ENCODE measurements at places on chromosomes 3 and 15.

DNA sequence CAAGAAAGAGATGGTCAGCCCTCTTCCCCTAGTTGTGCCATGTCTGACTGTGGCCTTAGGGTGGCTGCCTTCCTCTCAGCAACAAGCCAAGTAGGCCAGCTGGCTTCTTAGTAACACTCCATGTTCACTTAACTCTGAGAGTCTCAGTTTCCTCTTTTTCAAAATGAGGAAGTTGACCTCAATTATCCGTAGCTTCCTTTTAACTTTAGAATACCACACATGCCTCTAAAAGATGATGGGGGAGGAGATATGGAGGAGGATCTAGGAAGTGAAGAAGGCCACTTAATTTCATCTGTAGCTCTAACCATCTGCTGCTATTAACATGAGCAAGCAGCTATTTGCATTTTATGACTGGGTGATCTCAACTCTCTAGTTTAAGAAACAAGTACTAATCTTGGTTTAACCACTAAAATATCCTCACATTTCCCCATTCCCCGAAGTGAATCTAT, 32.9 kb downstream of the CD200R1L start:
- no peak for DNase-seq

DNA sequence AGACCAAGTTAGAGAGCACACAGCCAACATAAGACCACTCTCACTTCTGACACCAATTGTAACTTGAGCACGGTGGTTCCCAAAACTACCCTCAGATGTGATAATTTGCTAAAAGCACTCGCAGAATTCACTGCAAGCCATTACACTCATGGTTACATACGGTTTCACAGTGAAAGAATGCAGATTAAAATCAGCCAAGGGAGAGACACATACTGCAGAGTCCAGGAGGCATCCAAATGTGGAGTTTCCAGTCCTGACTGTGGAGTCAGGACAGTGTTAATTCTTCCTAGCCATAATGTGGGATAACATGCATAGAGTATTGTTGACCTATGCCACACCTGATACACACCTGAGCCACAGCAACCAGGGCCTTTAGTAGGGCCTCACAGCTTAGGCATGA, 956.4 kb downstream of the NTRK3 start:
- DNase-seq: no peak

- no peak for DNase-seq
Measured at GRCh38 chr3:151283387-151283786, 5.0 kb upstream of the P2RY14 start.

- DNase-seq: no peak
Measured at GRCh38 chr3:195999896-196000295, 82.0 kb downstream of the TFRC start.

DNA sequence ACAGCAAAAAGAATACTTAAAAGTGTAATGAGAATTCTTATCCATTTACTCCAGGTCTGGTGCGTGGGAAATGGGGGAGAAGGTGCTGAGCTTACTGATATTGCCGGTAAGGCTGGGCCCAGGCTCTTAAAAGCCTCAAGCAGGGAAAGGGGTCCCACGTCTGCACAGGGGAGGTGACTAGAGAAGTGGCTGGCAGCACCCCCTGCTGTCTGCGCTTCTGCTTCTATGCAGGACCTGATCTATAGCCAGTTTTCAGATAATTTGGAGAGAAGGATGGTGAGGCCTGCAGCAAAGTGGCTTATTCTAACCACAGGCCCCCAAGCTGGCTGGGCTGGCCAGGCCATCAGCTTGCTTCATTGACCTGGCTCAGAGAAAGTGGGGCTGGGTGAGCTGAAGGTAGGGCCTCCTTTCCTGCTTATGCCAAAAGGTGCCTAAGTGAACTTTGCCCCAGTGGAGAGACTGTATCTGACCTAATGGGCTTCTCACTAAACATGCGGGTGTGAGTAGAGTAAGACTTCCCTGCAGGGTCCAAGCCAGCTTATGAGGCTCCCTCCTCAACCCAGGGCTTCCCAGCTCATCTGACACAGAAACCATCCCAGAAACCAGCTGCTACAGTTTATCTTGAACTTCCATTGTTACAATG, 30.9 kb upstream of the ATP1B3 start:
- DNase-seq: no peak

GRCh38 chr3:42292009-42292408, 26.0 kb upstream of the CCK start:
- no peak for DNase-seq

DNA sequence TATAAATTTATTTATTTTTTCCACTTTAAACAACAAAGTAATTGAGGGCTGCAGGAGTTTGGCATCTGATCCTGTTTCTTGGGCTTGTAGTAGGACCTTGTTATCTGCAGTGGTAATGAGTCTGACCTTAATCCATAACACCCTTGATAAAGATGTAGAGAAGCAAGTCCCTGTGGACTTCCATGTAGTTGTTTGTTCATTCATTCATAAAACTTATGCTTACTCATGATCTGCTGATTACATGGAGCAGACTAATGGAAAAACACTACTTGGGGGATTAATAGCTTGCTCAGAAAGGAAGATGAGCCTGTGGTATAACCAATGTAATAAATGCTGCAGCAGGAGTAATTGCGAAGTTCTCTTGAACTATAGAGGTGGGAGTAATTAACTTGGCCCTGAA, 271.5 kb upstream of the TBL1XR1 start:
- DNase-seq: no peak

- DNase-seq: no peak
Measured at GRCh38 chr3:69143612-69144011, 21.2 kb upstream of the LMOD3 start.

- no peak for DNase-seq
Measured at GRCh38 chr3:128665362-128666021, 14.9 kb upstream of the RPN1 start.

DNA sequence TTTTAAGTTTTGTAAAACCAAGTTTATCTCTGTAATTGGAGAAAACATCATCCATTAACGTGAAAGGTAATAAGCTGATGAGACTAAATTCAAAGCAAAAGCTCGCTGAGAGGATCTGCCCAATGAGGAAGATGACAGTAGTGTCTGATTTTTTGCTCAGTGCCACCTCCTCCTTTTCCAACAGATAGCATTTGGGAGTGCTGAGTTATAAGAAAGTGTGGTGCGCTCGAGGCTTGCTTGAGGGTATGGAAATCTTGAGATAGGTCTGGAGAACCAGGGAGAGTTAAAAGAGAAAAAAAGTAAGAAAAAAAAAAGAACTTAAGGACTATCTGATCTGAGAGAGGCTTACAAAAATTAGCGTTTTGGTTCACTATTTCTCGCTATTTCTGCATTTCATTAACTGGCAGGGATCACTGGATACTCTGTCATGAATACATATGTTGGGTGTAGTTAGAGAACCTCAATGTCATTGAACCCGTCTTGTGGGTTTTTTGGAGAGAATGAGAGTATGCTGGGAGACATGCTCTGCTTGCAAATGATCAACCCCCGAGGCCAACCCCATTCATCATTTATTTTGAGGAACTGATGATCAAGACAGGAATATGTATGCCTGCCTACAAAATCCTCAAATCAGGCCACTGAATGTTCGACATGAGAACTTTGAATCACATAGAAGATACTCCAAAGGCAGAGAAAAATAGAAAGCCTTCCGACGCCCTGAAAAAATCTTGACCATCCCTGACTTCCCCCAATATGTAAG, 973 bp upstream of the USP13 start:
- DNase-seq: no peak

- DNase-seq: no peak
Measured at GRCh38 chr15:70879401-70879800, 12.8 kb downstream of the THAP10 start.

DNA sequence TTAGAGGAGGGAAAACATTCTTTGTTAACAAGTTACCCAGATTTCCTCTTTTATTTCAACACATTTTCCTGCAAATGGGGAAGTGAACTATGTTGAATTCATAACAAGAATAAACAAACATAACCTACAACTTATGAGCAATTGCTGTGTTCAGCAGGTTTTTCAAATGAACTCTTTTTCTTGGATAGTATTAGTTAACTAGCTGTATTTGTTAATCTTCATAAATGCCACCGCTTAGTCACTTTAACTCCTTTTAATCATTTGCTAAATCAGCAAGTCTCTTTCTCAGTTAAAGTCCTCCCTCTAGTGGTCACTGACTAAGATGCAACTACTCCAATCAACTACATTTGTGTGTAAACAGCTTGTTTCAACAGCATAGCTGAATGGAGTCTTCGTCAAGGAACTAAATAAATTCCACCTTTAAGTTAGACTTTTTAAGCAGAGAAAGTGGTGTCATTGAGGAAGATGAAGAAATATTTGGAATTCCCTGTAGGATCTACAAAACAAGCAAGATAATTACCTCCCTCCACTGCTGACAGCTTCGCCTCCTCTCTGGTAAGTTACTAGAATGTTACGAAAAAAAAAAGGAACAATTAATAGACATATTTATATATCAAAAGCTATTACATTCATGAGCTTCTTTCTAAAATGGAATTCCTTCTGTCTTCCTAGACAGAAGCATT, 1122.0 kb downstream of the ROBO1 start:
- no peak for DNase-seq

GRCh38 chr3:23396746-23397145, 193.6 kb downstream of the UBE2E2 start:
- no peak for DNase-seq

DNA sequence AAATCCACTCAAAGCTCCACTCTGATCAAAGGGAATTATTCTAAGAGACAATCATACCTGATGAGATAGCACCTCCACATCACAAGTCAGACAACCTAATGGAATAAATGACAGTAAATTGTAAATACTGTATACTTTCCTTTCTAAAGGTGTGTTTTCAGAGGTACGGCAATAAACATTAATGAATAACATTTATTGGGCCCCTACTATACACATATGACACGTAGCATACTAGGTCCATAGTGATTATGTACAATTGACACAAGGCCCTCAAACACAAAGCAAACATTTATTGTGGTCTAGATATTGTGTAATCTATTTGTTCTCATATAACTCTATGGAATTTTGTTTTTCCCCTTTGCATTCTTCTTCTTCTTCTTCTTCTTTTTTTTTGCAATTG, 429.8 kb downstream of the FOXP1 start:
- no peak for DNase-seq

DNA sequence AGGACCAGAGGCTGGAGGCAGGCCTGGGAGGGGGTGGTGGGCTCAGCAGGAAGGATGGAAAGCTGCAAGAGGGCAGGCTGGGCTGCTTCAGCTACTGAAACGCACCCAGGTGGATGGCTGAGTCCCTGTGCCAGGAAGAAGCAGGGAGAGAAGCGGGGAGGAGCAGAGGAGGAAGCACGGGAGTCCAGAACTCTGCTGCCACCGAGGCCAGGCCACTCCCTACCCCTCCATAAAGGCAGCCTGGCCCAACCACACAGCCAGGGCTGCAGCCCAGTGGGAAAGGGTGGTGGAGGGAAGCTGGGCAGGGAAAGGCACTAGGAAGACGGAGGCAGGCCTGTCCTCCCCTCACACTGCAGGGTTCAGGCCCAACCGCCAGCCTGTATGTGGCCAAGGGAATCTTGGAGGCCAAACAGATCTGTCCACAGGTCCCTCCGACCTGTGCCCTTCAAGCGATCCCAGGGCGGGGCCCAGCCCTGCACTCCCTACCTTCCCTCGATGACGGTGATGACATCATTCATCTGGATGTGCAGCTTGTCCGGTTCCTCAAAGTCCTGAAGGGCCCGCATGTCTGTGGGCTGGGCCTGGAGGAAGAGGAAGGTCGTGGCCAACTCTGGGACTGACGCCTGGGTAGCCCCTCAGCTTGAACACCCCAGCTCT, 30.5 kb downstream of the TNK2 start:
- DNase-seq: no peak

- no peak for DNase-seq
Measured at GRCh38 chr15:87672309-87673288, 583.9 kb downstream of the NTRK3 start.

GRCh38 chr3:31793821-31794220, 187.2 kb downstream of the OSBPL10 start:
- DNase-seq: no peak

DNA sequence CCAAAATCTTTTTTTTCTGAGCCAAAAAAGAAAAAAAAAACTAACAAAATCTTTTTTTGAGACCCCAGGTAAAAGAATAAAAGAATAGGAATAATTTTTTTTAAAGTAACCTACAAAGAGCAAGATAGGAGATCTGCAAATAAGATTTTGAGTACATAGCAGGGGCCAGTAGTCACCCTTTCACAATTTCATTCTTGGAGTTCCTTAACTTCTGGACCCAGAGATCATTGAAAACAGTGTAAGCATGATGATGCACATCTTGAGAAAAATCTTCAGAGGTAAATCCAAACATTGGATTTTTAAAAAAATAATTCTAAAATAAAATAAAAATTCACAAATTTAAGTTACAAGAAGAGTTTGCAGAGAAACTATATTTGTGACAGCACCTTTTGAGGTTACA, 18.8 kb downstream of the TFRC start:
- DNase-seq: no peak

DNA sequence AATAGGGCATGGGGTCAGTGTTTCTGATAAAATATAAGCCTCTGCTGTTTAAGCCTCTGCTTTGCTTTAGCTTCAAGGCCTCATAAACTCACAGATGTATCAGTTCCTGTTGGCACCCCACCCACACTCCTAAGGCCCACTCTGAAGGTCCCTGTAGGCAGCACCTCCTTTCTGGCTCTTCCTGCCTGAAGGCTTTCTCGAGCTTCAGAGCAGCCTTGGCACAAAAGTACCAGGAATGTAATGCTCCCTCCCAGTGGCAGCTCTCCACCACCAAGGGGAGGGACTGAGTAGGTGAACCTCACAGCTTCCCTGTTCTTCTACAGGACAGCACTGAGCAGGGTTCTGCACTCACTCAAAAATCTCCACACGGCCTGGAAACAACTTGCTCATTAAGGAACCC, 102.2 kb downstream of the ABHD5 start:
- no peak for DNase-seq

DNA sequence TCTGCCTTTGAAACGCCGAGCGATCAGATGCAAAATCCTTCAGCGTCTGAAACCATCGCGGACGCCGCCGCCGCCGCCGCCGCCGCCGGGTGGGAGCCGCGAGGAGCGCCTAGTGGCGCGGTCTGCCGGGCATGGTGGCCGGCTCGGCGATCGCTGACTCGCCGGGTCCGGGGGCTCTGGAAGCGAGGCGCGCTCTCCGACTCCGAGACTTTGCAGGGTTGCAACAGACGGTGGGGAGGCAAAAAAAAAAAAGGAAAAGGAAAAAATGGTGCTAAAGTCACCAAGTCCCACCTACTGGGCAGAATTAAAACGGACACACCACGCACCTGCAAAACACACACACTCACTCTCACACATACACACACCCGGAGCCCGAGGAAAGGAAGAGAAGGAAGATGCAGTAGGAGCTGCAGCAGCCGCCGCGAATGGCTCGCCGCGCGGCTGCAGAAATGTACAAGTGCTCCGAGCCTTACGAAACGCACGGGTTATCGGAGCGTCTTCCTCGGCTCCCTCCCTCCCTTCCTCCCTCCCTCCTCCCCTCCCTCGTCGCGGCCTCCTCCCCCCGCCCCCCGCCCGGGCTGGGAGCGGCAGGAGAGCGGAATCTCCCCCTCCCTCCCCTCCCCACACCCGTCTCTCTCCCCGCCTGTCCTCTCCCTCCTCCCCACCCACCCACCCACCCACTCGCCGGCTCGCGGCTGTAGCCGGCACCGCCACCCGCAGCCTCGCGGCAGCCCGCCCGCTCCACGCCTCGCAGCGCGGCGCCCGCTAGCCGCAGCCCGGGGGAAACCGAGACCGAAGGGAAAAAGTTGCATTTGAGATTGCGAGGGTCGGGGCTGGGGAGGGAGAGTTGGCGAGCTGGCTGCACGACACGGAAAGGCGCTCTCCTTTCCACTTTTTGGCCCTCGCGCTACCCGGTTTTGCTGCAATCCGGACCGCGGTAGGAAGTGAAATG, at the start of gene NTRK3:
Gene NTRK3 (minus strand): TSS at position 461 of the 952 bp plus-strand sequence. CDS start 586 bp downstream, outside the sequence.
- no peak for DNase-seq

All from NCI-H187 treated with DMSO at 0.1 percent for 48 hours (cell line).